ENCODE measurements at places on chromosomes 2 and 18. TPM values are rescaled to one million over a fixed set of nuclear protein-coding genes. Genes with fewer than 3 reads are reported as not detected.

GRCh38 chr2:168272225-168272624 lies 24.8 kb upstream of the STK39 start:
- DNase-seq, result no peak
- H3K4me3 ChIP-seq, result no peak overlapping the region
- no peaks in the 10 kb centered on the region for H3K36me3 ChIP-seq
- H3K4me1 ChIP-seq, result no peaks in the 10 kb centered on the region
- H3K27ac ChIP-seq, result no peak overlapping the region

- H3K4me3 ChIP-seq, result no peak within 1 kb of the TSS
- DNase-seq, result no peak
- H3K27ac ChIP-seq, result no peak within 1 kb of the TSS
- no peaks in the 10 kb centered on the region for H3K4me1 ChIP-seq
- H3K36me3 ChIP-seq, result no peaks in the 10 kb centered on the region
These were observed at the start of gene SLC4A3 for GRCh38 chr2:219627103-219628100. Gene SLC4A3, plus strand, starts transcription at chr2:219627630. Its CDS starts 363 bp downstream, at chr2:219627993.

DNA sequence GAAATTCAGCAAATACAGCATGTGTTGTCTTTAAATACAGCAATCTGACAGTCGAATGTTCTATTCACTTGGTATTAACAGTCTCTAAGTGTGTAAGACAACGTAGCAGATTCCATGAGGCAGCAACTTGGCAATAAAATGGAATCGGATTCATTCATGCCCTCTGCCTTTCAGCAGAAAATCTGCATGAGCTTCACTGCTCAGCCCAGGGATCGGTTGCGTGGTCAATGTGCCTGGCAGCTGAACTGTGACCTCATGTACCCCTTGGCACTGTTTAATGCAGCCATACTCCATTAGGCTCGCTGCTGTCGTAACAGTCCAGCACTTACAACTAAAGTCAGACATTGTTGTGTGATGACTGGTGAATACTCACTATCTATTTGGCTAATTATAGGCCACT lies 17.7 kb upstream of the RGPD4 start:
- DNase-seq, result no peak
- H3K27ac ChIP-seq, result no peak overlapping the region
- H3K27me3 ChIP-seq, result no peaks in the 10 kb centered on the region
- H3K4me1 ChIP-seq, result no peaks in the 10 kb centered on the region
- H3K36me3 ChIP-seq, result no peaks in the 10 kb centered on the region

DNA sequence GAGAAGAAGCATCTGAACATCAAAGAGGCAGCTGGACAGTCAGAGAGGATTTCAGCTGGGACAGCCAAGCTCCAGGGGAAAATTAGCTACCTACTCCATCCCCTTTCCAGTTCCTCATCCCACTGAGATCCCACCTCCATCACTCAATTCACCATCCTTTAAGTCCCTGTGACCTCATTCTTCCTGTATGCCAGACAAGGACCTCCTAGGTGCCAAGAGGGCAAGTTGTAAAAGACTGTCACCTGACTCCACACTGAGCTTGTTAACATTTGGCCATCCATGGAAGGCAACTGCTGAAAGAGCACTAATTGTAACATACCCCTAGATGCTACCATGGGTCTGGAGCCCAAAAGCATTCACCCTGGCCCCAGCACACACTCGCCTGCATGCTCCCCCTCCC lies 97.8 kb downstream of the KYNU start:
- no peak overlapping the region for H3K27ac ChIP-seq
- no peak overlapping the region for H3K4me3 ChIP-seq
- no peaks in the 10 kb centered on the region for H3K4me1 ChIP-seq
- no peak for DNase-seq
- no peaks in the 10 kb centered on the region for H3K36me3 ChIP-seq
- no peaks in the 10 kb centered on the region for H3K27me3 ChIP-seq

DNA sequence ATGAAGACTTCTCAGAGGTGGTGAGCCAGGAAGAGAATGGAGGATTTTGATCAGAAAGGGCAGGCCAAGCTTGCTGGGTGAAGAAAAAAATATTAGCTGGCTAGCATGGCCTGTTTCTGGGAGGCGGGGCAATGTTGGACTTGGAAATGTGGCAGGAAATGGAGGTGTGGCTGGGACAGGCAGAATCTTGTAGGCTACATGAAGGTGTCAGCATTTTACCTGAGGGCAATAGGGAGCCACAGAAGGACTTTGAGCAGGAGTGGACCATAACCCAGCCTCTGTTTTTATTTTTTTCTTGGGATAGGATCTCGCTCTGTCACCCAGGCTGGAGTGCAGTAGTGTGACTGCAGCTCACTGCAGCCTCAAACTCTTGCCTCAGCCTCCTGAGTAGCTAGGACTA lies 31.7 kb downstream of the EMX1 start:
- H3K27me3 ChIP-seq, result no peaks in the 10 kb centered on the region
- no peaks in the 10 kb centered on the region for H3K36me3 ChIP-seq
- no peak overlapping the region for H3K27ac ChIP-seq
- H3K4me1 ChIP-seq, result no peaks in the 10 kb centered on the region

DNA sequence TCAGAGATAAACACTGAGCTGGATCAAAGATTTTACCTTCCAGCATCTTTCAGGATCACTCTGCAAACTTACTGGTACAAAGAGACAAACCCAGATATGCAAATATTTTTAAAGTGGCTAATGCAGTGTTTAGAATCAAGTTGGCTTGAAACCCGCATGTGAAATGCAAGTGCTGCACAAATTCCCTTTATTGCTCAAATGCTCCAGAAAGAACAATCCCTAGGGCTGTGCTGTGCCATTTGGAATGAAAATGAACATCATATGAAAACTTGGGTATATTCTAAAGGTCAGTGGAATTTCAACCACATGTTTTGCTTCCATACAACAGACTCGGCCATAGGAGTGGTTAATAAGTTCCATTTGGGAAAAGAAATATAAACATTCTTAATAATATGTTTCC lies 139.1 kb downstream of the VWC2L start:
- no peaks in the 10 kb centered on the region for H3K4me1 ChIP-seq
- H3K36me3 ChIP-seq, result no peaks in the 10 kb centered on the region
- no peak overlapping the region for H3K27ac ChIP-seq
- no peak for DNase-seq
- no peaks in the 10 kb centered on the region for H3K27me3 ChIP-seq
- no peak overlapping the region for H3K4me3 ChIP-seq

Gene PROC
- total RNA-seq, result not detected

Data from naive thymus-derived CD4-positive, alpha-beta T cell (primary cell).